ENCODE measurements at places on chromosomes 11 and 22. TPM values are rescaled to one million over a fixed set of nuclear protein-coding genes. Genes with fewer than 3 reads are reported as not detected.

GRCh38 chr11:68142028-68142412 lies 20.8 kb upstream of the CHKA start:
- no peak overlapping the region for H3K4me3 ChIP-seq
- H3K27me3 ChIP-seq = no peaks in the 10 kb centered on the region
- no peak overlapping the region for H3K27ac ChIP-seq
- no peak for DNase-seq
- no peaks in the 10 kb centered on the region for H3K36me3 ChIP-seq

GRCh38 chr22:30705710-30706651 lies 11.3 kb downstream of the OSBP2 start:
- no peaks in the 10 kb centered on the region for H3K36me3 ChIP-seq
- no peak overlapping the region for H3K27ac ChIP-seq
- H3K4me3 ChIP-seq = no peak overlapping the region
- no peak for DNase-seq
- H3K4me1 ChIP-seq = peaks cover 3% of the 10 kb centered on the region
- H3K27me3 ChIP-seq = no peaks in the 10 kb centered on the region

DNA sequence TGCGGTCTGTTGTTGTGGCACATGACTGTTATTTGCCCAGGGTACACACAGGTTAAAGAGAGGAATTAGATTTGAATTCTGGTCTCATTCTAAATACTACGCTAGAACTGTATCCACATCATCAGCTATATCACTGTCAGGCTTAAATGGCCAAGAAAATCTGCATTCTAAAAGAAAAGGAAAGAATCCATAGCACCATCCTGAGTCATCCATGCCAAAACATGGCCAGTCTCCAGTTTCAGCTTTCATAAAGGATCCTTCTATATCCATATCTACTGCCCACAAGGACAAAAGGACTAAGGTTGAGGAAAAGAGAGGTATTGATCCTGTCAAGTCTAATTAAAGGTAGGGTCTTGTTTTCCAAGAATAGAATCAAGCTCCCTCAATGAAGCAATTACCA lies 73.6 kb upstream of the GDPD4 start:
- no peak for DNase-seq
- peaks cover 56% of the 10 kb centered on the region for H3K36me3 ChIP-seq
- no peaks in the 10 kb centered on the region for H3K27me3 ChIP-seq
- H3K27ac ChIP-seq = no peak overlapping the region
- no peaks in the 10 kb centered on the region for H3K4me1 ChIP-seq

GRCh38 chr22:44063462-44064371 lies 39.6 kb downstream of the PARVB start:
- H3K36me3 ChIP-seq = no peaks in the 10 kb centered on the region
- H3K4me3 ChIP-seq = no peak overlapping the region
- DNase-seq = no peak
- peaks cover 10% of the 10 kb centered on the region for H3K4me1 ChIP-seq
- H3K27me3 ChIP-seq = no peaks in the 10 kb centered on the region

DNA sequence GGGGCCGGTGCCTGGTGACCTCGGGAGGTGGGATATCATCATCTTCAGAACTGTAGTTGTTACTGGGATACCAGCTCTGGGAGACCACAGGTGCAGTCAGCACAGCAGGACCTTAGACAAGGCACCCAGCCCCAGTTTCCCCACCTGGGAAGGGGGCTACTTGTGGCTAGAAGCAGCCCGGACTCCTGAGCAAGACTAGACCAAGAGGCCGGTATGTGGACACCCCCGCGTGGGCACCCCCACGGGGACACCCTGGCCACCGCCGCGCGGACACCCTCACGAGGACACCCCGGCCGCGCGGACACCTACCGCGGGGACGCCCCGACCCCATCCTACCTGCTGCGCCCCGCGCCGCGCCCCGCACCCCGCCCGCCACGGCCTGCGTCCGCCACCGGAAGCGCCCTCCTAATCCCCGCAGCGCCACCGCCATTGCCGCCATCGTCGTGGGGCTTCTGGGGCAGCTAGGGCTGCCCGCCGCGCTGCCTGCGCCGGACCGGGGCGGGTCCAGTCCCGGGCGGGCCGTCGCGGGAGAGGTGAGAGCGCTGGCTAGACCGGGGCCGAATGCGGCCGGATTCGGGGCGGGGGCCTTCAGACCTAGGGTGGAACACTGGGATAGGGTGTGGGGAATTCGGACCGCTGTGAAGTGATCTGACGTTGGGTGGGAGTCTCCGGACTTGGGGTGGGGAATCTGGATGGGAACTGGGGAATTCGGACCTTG lies at the start of the genes COMT and TXNRD2:
COMT (plus strand) TSS at position 408 of the 718 bp plus-strand sequence. CDS start 20,755 bp downstream, outside the sequence.
TXNRD2 (minus strand) TSS at position 454 of the 718 bp plus-strand sequence; CDS start at position 439, 15 bp downstream.
- peaks cover 7% of the 10 kb centered on the region for H3K4me1 ChIP-seq
- no peak for DNase-seq
- no peaks in the 10 kb centered on the region for H3K36me3 ChIP-seq
- H3K27me3 ChIP-seq = peaks cover 3% of the 10 kb centered on the region

DNA sequence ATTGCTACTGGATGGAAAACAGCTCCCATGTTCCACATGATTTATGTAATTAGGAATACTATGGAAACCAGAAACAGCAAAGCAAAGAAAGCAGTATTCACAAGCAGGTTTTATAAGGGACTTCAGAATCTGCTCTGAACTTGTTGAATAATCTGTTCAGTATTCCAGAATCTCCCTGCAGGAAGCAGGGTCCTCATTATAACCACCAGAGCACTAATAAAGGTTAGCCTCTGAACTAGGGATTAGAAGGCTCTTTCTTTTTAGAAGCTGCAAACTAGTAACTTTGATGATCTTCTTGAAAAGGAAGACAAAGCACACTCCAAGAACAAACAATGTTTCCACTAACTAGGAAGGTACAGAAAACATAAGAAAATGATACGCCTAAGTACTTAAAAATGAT lies 125.8 kb downstream of the DCDC1 start:
- no peak overlapping the region for H3K4me3 ChIP-seq
- H3K4me1 ChIP-seq = no peaks in the 10 kb centered on the region
- H3K36me3 ChIP-seq = no peaks in the 10 kb centered on the region

DNA sequence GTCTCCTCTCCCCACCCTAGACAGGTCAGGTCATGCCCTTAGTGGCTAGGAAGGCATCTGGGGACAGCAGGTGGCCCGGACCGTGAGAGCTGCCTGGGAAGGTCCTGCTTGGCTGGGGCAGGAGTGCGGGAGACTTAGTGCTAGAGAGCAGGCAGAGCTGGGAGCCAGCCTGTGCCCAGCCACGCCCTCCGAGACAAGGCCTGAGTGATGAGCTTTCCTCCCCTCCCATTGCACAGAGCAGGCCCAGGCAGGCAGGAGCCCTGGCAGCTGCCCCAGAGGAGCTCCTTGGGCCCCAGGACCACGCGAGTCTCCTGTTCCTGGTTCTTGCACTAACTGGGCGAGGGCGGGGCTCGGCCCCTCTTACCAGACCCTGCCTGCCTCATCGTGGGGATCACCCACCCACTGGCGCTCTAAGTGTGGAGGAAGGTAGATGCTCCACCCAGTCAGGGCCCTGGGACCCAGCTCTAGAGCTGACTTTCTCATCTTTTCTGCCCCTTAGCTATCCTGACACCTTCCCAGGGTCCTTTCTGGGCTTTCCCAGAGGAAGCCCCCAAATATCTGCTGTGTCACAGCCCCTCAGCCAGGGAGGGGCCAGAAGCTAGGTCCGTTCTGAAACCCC lies 44.9 kb downstream of the MACROD1 start:
- no peak overlapping the region for H3K27ac ChIP-seq
- H3K27me3 ChIP-seq = peaks cover 5% of the 10 kb centered on the region
- no peak overlapping the region for H3K4me3 ChIP-seq
- H3K36me3 ChIP-seq = no peaks in the 10 kb centered on the region
- no peak for DNase-seq

GRCh38 chr11:123308077-123308476 lies 113.0 kb upstream of the CLMP start:
- peaks cover 2% of the 10 kb centered on the region for H3K27me3 ChIP-seq
- no peak overlapping the region for H3K4me3 ChIP-seq
- H3K36me3 ChIP-seq = no peaks in the 10 kb centered on the region
- peaks cover 7% of the 10 kb centered on the region for H3K4me1 ChIP-seq
- no peak overlapping the region for H3K27ac ChIP-seq
- no peak for DNase-seq

Gene KCNQ1
- 2.4 TPM for polyA plus RNA-seq

Gene SLC5A12
- polyA plus RNA-seq = 1.3 TPM

Gene PPARA
- polyA plus RNA-seq = 3.1 TPM

Gene LSP1
- polyA plus RNA-seq = 0.03 TPM

Gene MMP27
- polyA plus RNA-seq = not detected

Gene NEU3
- polyA plus RNA-seq = 8.9 TPM

Data from H1 (cell line).